Peyer's patch (tissue), 4 donors: ENCODE measurements at places on chromosomes 6 and 20. TPM values are rescaled to one million over a fixed set of nuclear protein-coding genes. Genes with fewer than 3 reads are reported as not detected.
A peak's percentile ranks its signal among the peaks of the same experiment; 100 is the strongest.

- no peak overlapping the region for H3K27ac ChIP-seq
- DNase-seq: no peak
- H3K4me3 ChIP-seq: no peak overlapping the region
- H3K36me3 ChIP-seq: no peaks in the 10 kb centered on the region
- H3K4me1 ChIP-seq: no peaks in the 10 kb centered on the region
Observed at GRCh38 chr6:46473881-46474280, 17.4 kb downstream of the RCAN2 start.

DNA sequence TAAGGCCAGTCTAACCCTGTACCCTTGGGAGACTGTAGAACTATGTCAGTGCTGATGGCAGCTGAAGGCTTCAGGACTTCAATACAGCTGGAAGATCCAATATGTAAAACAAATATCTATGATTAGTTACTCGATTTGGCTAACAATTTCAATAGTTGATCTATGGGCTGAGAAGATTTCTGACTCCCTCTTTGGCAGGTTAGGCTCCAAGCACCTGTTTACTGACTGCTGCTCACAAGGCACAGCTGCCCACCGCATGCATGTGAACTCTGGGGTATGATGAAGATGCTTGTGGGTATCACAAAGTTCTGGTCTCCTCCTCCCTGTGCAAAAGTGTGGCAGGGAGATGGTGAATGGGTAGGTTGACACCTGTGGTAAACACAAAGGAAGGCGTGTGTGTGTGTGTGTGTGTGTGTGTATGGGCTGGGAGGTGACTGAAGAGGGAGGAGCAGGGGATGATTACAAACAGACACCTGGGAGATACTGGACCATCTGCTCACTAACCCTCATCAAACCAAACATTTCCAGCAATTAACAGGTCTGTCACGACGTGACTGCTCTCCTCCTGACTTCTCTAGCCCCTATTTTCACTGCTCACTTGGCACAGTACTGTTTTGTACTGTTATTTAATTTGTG is 18.1 kb downstream of the ELMO2 start:
- no peak overlapping the region for H3K27ac ChIP-seq
- H3K4me1 ChIP-seq: no peaks in the 10 kb centered on the region
- no peaks in the 10 kb centered on the region for H3K27me3 ChIP-seq
- DNase-seq: no peak
- H3K4me3 ChIP-seq: no peak overlapping the region
- peaks cover 3% of the 10 kb centered on the region for H3K36me3 ChIP-seq

DNA sequence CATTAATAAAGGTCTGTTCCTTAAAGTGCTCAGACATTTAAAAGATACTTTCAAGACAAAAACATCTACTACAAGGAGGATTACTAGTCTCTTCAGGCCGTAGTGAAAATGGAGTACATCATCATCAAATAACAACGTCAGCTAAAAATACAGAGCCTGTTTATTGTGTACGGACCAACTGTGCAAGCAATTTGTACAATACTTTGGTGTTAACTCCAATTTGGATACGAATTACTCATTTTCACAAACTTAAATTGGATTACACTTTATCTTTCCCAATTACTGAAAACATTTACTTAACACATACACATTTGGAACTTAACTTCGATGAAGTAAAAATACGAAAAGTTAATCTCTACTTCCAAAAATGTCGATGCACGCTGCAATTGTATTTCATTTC is 802 bp downstream of the CYP39A1 start:
- H3K4me3 ChIP-seq: peak overlapping the region; percentile 63
- no peaks in the 10 kb centered on the region for H3K36me3 ChIP-seq
- DNase-seq: no peak
- no peaks in the 10 kb centered on the region for H3K4me1 ChIP-seq
- H3K27ac ChIP-seq: no peak overlapping the region

- no peak for DNase-seq
- H3K36me3 ChIP-seq: no peaks in the 10 kb centered on the region
- no peak overlapping the region for H3K27ac ChIP-seq
Observed at GRCh38 chr6:122389704-122390372, 9.6 kb upstream of the HSF2 start.

GRCh38 chr6:130138909-130139242 is 83.9 kb downstream of the SAMD3 start:
- H3K4me1 ChIP-seq: no peaks in the 10 kb centered on the region
- H3K36me3 ChIP-seq: no peaks in the 10 kb centered on the region
- no peak overlapping the region for H3K4me3 ChIP-seq
- H3K27me3 ChIP-seq: no peaks in the 10 kb centered on the region
- no peak for DNase-seq
- no peak overlapping the region for H3K27ac ChIP-seq

- no peak for DNase-seq
- no peak overlapping the region for H3K27ac ChIP-seq
- H3K36me3 ChIP-seq: no peaks in the 10 kb centered on the region
Observed at GRCh38 chr6:39926668-39927067, 7.6 kb downstream of the MOCS1 start.

GRCh38 chr6:37994223-37994622 is 174.7 kb downstream of the ZFAND3 start:
- no peaks in the 10 kb centered on the region for H3K36me3 ChIP-seq
- H3K4me3 ChIP-seq: no peak overlapping the region
- no peaks in the 10 kb centered on the region for H3K27me3 ChIP-seq
- no peak for DNase-seq
- peaks cover 7% of the 10 kb centered on the region for H3K4me1 ChIP-seq
- no peak overlapping the region for H3K27ac ChIP-seq

DNA sequence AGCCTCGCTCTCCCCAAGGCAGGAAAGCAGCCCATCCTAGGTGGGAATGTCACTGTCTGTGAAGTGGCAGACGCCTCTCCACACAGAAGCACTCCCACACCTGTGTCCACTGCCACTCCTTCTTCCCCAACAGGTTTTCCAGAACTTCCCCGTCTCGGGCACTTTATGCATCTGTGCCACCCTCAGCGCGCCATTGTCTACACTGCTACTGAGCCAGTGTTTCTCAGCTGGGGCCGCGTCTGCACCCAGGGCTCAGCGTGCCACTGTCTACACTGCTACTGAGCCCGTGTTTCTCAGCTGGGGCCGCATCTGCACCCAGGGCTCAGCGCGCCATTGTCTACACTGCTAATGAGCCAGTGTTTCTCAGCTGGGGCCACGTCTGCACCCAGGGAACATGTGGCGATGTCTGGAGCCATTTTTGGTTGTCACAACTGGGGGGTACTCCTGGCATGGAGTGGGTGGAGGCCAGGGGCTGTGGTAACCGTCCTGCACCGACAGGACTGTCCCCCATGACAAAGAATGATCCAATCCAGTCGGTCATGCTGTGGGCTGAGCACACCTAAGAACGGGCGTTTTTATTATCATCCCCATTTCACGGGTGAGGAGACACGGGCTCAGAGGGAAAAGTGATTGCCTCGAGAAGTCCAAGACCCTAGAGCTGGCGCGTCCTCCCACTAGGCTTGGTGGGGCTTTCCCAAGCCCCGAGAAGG is 41.7 kb upstream of the ZBP1 start:
- no peaks in the 10 kb centered on the region for H3K4me1 ChIP-seq
- H3K4me3 ChIP-seq: no peak overlapping the region
- no peaks in the 10 kb centered on the region for H3K36me3 ChIP-seq
- DNase-seq: no peak

GRCh38 chr20:51484141-51484815 is 58.2 kb downstream of the NFATC2 start:
- no peak overlapping the region for H3K4me3 ChIP-seq
- H3K4me1 ChIP-seq: no peaks in the 10 kb centered on the region
- H3K27ac ChIP-seq: no peak overlapping the region
- H3K36me3 ChIP-seq: no peaks in the 10 kb centered on the region

DNA sequence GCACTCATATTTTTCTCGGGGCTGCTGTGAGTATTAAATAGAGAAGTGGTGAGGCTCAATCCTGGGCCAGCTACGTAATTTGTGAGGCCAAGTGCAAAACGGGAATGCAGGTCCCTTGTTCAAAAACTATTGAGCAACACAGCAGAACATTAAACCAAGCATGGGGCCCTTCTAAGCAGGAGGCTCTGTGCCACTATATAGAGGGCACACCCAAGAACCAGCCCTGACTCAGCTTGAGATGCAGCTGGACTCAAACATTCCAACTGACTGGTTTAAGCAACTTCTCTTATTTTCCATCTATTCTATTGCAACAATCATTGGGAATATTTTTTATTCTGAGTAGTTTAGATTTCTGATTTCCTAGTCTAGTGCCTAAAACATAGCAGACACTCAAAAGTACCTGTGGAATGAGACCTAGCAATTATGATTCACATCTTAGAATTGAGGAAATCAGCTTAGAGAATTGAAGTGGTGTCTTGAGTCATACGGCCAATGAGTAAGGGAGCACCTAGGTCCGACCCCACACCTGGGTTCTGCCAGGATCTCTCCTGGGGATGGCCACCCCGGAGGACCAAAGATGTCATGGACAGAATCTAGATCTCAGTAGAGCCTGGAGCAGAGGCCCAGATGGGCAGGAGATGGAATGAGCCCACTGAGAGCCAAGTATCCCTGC is 1.3 kb downstream of the SIRPB2 start:
- no peaks in the 10 kb centered on the region for H3K36me3 ChIP-seq
- H3K27ac ChIP-seq: no peak overlapping the region
- H3K27me3 ChIP-seq: no peaks in the 10 kb centered on the region
- no peak for DNase-seq

GRCh38 chr20:20275636-20276035 is 92.3 kb upstream of the INSM1 start:
- no peaks in the 10 kb centered on the region for H3K36me3 ChIP-seq
- H3K27me3 ChIP-seq: no peaks in the 10 kb centered on the region
- H3K27ac ChIP-seq: no peak overlapping the region

GRCh38 chr6:169074526-169074925 is 179.1 kb downstream of the THBS2 start:
- H3K27ac ChIP-seq: peak overlapping the region; percentile 53
- H3K4me1 ChIP-seq: no peaks in the 10 kb centered on the region
- no peak for DNase-seq
- no peaks in the 10 kb centered on the region for H3K36me3 ChIP-seq
- no peak overlapping the region for H3K4me3 ChIP-seq

DNA sequence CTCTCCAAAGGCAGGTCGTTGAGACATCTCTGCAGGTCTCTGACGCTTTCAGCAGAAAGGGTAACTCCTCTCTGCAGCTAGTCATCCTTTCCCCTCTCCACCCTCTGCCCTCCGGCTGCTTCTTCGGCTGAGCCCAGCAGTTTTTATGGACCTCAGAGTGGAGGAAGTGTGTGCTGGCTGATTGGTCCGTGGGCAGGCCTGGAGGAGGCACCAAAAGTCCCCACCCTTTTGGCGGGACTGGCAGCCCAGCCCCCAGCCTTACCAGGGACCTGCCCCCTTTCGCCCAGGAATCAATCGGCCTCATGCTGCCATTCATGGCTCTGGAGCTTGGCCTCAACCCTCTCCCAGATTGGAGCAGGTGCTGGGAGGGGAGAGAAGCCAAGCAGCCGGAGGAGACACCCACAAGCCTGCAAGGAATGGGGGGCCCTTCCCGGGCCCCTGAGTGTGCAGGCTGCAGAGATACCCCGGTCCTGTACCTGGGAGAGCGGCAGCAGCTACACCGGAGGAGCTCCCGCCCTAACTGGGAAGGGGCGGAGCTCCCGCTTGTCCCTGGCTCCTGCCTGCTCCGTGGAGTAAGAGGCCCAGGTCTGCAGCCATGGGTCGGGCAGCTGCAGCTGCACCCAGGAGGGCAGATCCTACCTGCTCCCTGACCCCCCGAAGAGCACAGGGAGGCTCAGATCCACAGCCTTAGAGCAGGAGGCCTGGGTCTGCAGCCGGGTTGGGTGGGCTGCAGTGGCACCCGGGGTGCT is 170.3 kb upstream of the SOX4 start:
- no peak overlapping the region for H3K4me3 ChIP-seq
- H3K4me1 ChIP-seq: no peaks in the 10 kb centered on the region
- no peaks in the 10 kb centered on the region for H3K36me3 ChIP-seq
- no peak overlapping the region for H3K27ac ChIP-seq
- no peak for DNase-seq

GRCh38 chr6:109420751-109421150 is 19.7 kb downstream of the PPIL6 start:
- no peaks in the 10 kb centered on the region for H3K27me3 ChIP-seq
- no peak overlapping the region for H3K4me3 ChIP-seq
- H3K4me1 ChIP-seq: no peaks in the 10 kb centered on the region
- no peaks in the 10 kb centered on the region for H3K36me3 ChIP-seq
- H3K27ac ChIP-seq: no peak overlapping the region
- no peak for DNase-seq

DNA sequence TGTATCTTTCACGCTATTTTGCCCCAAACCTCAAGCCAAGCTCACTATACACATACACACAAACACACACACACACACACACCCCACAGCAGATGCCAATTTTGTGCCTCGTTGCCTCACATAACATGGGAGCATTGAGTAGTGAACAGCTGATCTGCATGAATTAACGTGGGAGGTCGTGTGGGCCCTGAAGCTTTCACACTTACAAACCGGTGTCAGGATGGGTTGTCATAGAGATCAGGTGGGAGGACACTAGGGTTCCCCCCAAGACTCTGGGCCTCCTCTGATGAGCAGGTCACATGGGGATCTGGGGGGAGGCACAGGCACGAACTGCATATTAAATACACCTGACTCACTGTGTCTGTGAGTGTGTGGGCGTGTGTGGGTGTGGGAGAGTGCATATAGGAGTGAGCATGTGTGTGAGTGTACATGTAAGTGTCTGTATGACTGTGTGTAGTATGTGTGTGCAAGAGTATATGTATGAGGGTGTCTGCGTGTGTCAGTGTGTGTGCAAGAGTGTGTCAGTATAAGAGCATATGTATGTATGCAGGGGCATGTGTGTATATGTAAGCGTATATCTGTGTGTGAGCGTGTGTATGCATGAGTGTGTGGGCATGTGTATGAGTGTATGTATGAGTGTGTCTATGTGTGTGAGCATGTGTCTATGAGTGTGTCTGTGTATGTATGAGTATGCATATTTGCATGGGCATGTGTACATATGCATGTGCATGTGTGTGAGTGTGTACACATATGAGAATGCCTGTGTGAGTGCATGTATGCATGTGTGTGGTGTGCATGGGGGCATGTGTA is 370.4 kb downstream of the PREX1 start:
- H3K4me1 ChIP-seq: no peaks in the 10 kb centered on the region
- H3K27me3 ChIP-seq: no peaks in the 10 kb centered on the region
- DNase-seq: no peak
- H3K27ac ChIP-seq: no peak overlapping the region
- H3K4me3 ChIP-seq: no peak overlapping the region

DNA sequence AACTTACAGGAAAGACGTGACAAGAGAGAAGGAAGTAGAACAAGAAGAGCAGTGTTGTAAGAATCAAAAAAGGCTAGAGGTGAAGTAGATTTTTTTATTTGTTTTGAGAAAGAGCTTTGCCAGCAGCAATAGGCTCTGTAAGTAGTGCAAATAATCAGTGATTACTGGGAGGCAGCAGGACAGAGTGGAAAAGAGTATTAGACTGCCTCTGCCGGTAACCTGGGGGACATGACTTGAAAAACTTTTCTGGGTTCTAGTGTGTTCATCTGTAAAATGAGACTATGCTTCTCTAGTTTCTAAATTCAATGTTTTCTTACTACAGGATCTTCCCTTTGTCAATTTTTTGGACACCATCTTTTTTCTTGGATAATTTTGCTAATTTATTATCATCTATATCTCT is 5.8 kb upstream of the IRAK1BP1 start:
- H3K27ac ChIP-seq: no peak overlapping the region
- no peak overlapping the region for H3K4me3 ChIP-seq
- no peaks in the 10 kb centered on the region for H3K27me3 ChIP-seq
- no peaks in the 10 kb centered on the region for H3K4me1 ChIP-seq
- no peaks in the 10 kb centered on the region for H3K36me3 ChIP-seq

HCRTR2 gene
- total RNA-seq: not detected

IL20RA gene
- not detected for total RNA-seq

C20orf202 gene
- not detected for total RNA-seq

C2 gene
- 63.2 TPM for total RNA-seq

FAXC gene
- under 0.01 TPM for total RNA-seq

GTSF1L gene
- not detected for total RNA-seq

QRSL1 gene
- 14.7 TPM for total RNA-seq

GSTA2 gene
- total RNA-seq: 75.8 TPM
